Peyer's patch (tissue), 4 donors: ENCODE measurements at places on chromosomes 6 and 20. TPM values are rescaled to one million over a fixed set of nuclear protein-coding genes. Genes with fewer than 3 reads are reported as not detected.

HLA-DOA gene
- not detected for total RNA-seq

ADGRB3 gene
- 9.9 TPM for total RNA-seq

CCN2 gene
- total RNA-seq: 68.9 TPM

SRMS gene
- total RNA-seq: not detected

IP6K3 gene
- 1.9 TPM for total RNA-seq

PDE10A gene
- total RNA-seq: 8.8 TPM

ZNF337 gene
- total RNA-seq: 18.1 TPM

RAB44 gene
- 1.1 TPM for total RNA-seq

DSE gene
- 12.6 TPM for total RNA-seq

FAM83B gene
- total RNA-seq: 30.9 TPM

DSP gene
- 243 TPM for total RNA-seq

BPIFB1 gene
- total RNA-seq: not detected

- no peak overlapping the region for H3K4me3 ChIP-seq
- H3K4me1 ChIP-seq: peaks cover 3% of the 10 kb centered on the region
- H3K36me3 ChIP-seq: no peaks in the 10 kb centered on the region
- no peaks in the 10 kb centered on the region for H3K27me3 ChIP-seq
These were observed 6.3 kb upstream of the NXT1 start for GRCh38 chr20:23344336-23344735.

DNA sequence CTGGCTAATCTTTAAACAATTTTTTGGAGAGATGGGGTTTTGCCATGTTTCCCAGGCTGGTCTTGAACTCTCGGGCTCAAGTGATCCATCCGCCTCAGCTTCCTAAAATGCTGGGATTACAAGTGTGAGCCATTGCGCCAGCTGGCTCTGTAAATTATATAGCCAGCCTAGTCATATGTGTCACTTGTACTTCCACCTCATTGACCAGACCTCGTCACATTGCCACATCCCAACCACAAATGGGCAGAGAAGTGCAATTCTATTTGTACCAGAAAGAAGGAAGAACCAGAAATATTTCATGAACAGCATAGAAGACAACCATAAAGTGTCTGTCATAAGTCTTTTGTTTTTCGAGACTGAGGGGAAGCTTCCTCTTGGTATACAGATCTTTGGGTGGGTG lies 304.9 kb upstream of the RNF24 start:
- no peaks in the 10 kb centered on the region for H3K36me3 ChIP-seq
- H3K27ac ChIP-seq: no peak overlapping the region
- H3K4me1 ChIP-seq: no peaks in the 10 kb centered on the region
- no peak for DNase-seq
- H3K27me3 ChIP-seq: no peaks in the 10 kb centered on the region
- H3K4me3 ChIP-seq: no peak overlapping the region

- peak within 1 kb of the TSS; percentile 45 for H3K4me3 ChIP-seq
- peaks cover 34% of the 10 kb centered on the region for H3K27me3 ChIP-seq
- peak; percentile 31 for DNase-seq
- no peaks in the 10 kb centered on the region for H3K36me3 ChIP-seq
- no peak within 1 kb of the TSS for H3K27ac ChIP-seq
- peaks cover 5% of the 10 kb centered on the region for H3K4me1 ChIP-seq
These were observed at the start of gene EEF1A2 for GRCh38 chr20:63498960-63499337. TSS of gene EEF1A2 (minus strand) at chr20:63499083. CDS start at chr20:63497763, 1,320 bp downstream.

DNA sequence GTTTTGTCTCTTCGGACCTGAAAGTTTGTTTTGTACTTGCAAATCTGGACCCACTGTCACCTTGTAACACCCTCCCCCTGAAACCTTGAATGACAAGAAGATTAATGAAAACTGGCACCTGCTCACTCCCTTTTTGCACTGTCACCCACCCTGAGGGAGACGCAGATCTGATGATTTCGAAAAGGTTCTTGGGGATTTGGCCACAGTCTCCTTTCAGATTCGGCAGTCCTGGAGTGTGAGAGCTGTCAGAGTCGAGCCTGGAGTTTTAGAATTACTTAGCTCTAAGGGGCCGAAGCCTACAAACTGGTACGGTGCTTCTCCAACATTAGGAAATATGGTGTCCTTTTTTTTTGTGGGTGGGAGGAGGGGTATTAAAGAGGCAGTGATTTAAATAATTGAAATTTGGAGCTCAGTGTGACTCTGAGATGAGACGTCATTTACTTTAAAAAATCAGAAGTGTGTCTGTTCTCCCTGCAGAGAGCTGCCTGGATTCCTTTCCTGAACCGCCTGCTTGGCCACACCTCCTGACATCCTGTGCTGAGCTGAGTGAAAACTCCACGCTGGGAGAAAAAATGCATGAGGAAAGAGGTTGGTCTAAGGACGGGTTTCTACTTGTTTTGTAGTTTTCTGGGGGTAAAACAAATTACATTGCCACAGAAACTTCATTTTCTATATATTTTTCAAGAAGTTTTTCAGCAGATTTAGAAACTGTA lies 447.0 kb upstream of the CDH4 start:
- H3K27me3 ChIP-seq: no peaks in the 10 kb centered on the region
- no peaks in the 10 kb centered on the region for H3K4me1 ChIP-seq
- H3K36me3 ChIP-seq: no peaks in the 10 kb centered on the region
- H3K27ac ChIP-seq: no peak overlapping the region
- no peak for DNase-seq

DNA sequence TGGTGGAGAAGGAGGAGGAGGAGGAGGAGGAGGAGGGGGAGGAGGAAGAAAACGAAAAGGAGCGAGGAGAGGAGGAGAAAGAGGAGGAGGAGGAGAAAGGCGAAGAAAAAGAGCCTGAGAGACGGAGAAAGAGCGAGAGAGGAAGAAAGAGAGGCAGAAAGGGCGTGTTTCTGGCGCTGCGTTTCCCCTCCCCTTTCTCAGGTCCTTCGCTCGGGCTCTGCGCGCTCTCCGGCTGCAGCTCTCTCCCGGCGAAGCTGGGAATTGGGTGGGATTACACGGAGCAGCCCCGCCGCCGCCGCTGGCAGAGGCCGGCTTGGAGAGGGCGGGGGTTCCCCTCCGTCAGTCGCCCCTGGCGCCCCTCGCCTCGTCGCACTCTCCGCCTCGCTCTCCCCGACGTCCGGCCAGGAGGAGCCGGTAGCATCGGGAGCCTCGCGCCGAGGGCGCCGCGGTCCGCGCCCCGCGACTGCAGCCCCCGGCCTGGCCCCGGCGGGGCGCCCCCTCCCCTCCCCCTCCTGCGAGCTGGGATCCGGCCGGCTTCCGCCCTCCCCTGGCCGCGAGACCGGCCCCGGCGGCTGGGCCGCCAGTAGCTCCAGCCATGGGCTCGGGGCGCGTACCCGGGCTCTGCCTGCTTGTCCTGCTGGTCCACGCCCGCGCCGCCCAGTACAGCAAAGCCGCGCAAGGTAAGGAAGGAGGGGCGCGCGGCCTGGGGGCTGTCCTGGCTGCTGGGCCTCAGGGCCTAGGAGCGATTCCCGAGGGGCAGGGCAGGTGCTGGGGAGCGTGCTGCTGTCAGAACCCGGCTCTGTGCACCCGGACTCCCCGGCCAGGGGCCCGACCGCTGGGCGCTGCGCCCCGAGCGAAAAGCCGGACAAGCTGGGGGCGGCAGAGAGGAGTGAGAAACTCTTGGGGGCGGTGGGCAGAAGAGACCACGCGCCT lies at the start of gene SCUBE3:
TSS of gene SCUBE3 (plus strand) at position 133 of the 933 bp plus-strand sequence. CDS start at position 596, 463 bp downstream.
- H3K4me1 ChIP-seq: no peaks in the 10 kb centered on the region
- H3K27me3 ChIP-seq: no peaks in the 10 kb centered on the region
- H3K27ac ChIP-seq: no peak within 1 kb of the TSS
- no peaks in the 10 kb centered on the region for H3K36me3 ChIP-seq
- peak; percentile 56 for DNase-seq

DNA sequence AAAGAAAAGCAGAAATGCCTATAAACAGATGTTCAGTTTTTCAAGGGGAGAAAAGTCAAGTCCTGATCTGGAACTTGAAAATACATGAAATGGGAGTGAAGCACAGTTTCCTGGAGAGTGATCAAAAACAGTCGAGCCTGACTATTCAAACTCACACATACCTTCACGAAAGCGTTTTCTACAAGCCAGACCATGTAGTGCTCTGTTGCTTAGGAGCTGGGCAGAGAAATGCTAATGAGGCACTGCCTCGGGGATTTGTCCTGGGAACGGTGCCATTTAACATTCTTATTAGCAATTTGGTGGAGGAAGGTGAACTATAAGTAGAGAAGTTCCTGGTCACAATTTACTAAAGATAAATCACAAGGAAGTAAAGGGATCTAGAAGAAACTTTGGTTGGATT lies 5.9 kb downstream of the NHSL1 start:
- DNase-seq: no peak
- peaks cover 54% of the 10 kb centered on the region for H3K4me1 ChIP-seq
- peaks cover 14% of the 10 kb centered on the region for H3K36me3 ChIP-seq
- H3K4me3 ChIP-seq: no peak overlapping the region

DNA sequence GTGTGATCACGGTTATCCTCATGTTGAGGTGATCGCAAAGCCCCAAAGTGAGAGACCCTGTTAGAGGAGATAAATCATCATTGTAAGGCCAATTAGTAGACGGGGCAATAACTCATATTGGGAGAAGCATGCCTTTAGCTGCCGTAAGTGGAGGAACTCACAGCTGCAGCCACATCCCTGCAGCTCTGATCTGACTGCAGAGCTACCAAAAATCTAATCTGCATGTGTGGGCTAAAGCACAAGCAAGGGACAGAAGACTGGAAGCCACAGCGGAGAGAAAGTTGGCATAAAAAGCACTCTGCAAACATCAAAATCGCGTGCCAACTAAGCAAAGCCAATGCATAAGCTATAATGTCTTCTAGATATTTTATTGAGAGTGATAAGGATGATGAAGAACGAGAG lies 79.8 kb downstream of the TBC1D7 start:
- H3K27me3 ChIP-seq: no peaks in the 10 kb centered on the region
- no peaks in the 10 kb centered on the region for H3K4me1 ChIP-seq
- no peak overlapping the region for H3K27ac ChIP-seq

- H3K4me1 ChIP-seq: no peaks in the 10 kb centered on the region
- H3K4me3 ChIP-seq: no peak overlapping the region
- no peak for DNase-seq
These were observed 31.2 kb downstream of the TTLL9 start for GRCh38 chr20:31901615-31902014.

DNA sequence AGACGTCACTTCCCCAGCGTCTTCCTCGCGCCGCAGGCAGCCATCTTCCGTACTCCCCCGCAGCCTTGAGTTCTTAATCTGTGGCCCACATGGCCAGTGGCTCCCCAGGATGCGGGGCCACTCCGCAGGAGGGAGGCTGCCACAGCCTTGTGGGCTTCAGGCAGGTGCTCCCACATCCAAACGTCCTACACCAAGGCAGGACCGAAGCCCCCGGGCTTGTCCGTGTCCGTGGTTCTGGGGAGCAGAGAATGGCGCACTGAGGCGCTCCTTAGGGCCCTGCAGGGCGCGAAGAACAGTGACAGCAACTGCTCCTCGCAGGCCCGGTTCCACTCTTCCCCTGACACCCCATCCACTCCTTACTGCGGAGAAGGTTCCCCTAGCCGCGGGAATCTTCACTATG lies 755.8 kb downstream of the PRIM2 start:
- no peaks in the 10 kb centered on the region for H3K27me3 ChIP-seq
- H3K4me1 ChIP-seq: no peaks in the 10 kb centered on the region
- DNase-seq: no peak

- no peaks in the 10 kb centered on the region for H3K36me3 ChIP-seq
- no peak overlapping the region for H3K27ac ChIP-seq
- no peak for DNase-seq
- H3K4me3 ChIP-seq: no peak overlapping the region
- no peaks in the 10 kb centered on the region for H3K4me1 ChIP-seq
These were observed 88.9 kb downstream of the COL12A1 start for GRCh38 chr6:75116946-75117345.

DNA sequence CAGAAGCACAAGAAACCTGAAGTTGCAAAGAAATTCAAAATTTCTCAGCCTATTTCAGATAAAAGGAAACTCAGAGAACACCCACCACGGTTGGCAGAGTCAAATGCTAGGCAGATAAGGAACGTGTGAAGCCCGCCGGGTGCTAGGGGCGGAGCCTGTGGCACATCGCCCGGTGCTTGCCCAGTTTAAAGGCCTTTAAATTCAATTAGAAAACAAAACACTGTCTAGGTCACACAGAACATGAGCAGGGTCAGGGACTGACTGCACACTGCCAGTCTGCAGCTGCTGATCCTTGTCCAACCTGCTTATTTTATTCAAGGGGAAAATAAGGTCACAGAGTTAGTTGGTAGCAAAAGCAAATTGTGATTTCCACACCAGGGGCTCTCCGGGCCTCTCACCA lies 75.8 kb downstream of the PSMG4 start:
- H3K27ac ChIP-seq: no peak overlapping the region
- H3K27me3 ChIP-seq: no peaks in the 10 kb centered on the region
- H3K36me3 ChIP-seq: no peaks in the 10 kb centered on the region
- DNase-seq: no peak
- no peaks in the 10 kb centered on the region for H3K4me1 ChIP-seq
- no peak overlapping the region for H3K4me3 ChIP-seq

- H3K4me1 ChIP-seq: peaks cover 11% of the 10 kb centered on the region
- no peaks in the 10 kb centered on the region for H3K27me3 ChIP-seq
- no peak within 1 kb of the TSS for H3K27ac ChIP-seq
- DNase-seq: no peak
- peak within 1 kb of the TSS; percentile 30 for H3K4me3 ChIP-seq
- no peaks in the 10 kb centered on the region for H3K36me3 ChIP-seq
These were observed at the start of gene CPNE5 for GRCh38 chr6:36838896-36839748. TSS of gene CPNE5 (minus strand) at chr6:36839444. CDS start at chr6:36839377, 67 bp downstream.

- H3K27me3 ChIP-seq: no peaks in the 10 kb centered on the region
- no peak overlapping the region for H3K4me3 ChIP-seq
- H3K36me3 ChIP-seq: no peaks in the 10 kb centered on the region
- DNase-seq: no peak
- H3K27ac ChIP-seq: no peak overlapping the region
These were observed 34.9 kb downstream of the BTBD3 start for GRCh38 chr20:11952639-11953038.

GRCh38 chr6:35052694-35053565 lies 88.2 kb downstream of the TCP11 start:
- no peaks in the 10 kb centered on the region for H3K36me3 ChIP-seq
- no peak overlapping the region for H3K4me3 ChIP-seq

GRCh38 chr6:28863604-28864325 lies 60.0 kb downstream of the TRIM27 start:
- peak overlapping the region; percentile 49 for H3K27ac ChIP-seq
- peak; percentile 53 for DNase-seq
- no peaks in the 10 kb centered on the region for H3K36me3 ChIP-seq
- peaks cover 7% of the 10 kb centered on the region for H3K4me1 ChIP-seq

DNA sequence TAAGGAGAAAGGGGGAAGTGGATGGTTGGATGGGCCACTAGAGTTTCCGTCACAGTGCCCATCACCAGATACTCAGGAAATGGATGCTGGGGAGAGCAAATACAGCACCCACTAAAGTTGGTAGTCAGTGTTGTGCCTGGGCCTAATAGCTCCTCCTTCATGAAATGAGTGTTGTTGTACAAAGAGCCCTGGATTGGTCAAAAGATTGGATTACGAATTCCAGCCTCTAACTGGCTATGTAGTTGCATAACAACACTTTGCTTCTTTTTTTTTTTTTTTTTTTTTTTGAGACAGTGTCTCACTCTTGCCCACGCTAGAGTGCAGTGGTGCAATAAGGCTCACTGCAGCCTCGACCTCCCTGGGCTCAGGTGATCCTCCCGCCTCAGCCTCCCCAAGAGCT lies 27.4 kb downstream of the KCNG1 start:
- DNase-seq: no peak
- no peak overlapping the region for H3K27ac ChIP-seq
- no peaks in the 10 kb centered on the region for H3K27me3 ChIP-seq
- H3K36me3 ChIP-seq: no peaks in the 10 kb centered on the region
- no peak overlapping the region for H3K4me3 ChIP-seq
